ENCODE measurements at places on chromosomes 12 and 14.
A peak's percentile ranks its signal among the peaks of the same experiment; 100 is the strongest.

DNA sequence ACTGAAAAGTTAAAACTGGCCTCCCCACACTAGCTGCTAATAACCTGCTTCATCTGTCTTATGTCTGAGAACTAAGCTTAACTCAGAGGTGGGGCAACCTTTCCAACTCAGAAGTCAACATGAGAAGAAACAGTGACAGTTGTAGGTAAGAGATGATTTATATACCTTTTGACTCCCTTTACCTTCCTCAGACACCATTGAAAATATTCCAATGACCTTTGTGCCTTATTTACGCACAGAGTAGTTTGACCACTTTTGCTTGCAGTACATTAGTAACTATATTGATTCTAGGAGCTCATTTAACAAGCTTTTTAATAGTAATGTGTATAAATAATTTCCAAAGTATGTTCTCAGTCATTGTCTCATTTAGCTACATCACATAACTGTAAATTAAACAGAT lies 77.6 kb downstream of the ALX1 start:
- peak; percentile 74 for DNase-seq

DNA sequence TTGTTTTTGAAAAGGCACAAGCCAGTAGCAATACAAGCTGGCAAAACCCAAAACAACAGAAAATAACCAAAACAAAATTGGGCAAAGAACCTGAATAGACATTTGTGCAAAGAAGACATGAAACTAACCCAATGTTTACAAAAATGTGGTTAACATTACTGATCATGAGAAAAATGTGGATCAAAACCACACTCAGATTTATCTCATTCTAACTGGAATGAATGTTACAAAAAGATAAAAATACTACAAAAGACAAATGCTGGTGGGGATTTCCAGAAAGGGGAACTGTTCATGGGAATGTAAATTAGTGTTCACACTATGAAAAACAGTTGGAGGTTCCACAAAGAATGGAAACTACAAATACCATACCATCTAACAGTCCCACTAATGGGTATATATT lies 26.6 kb downstream of the ASCL4 start:
- DNase-seq, result no peak

- no peak for DNase-seq
Measured at GRCh38 chr14:32497248-32497647, 168.2 kb downstream of the AKAP6 start.

DNA sequence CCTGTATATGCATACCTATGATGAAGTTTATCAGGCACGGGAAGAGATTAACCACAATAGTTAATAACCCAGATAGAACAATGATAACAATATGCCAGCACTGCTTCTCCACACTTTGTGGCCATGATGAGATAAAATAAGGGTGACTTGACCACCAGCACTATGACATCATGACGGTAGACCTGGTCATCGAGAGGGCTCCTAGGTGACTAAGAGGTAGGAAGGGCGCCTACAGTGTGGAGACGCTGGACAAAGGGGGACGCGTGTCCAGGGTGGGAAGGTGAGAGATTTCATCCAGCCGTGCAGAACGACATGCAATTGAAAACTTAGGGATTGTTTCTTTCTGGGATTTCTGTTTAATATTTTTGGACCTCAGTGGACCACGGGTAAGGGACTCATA lies 221.8 kb upstream of the RTL1 start:
- no peak for DNase-seq

DNA sequence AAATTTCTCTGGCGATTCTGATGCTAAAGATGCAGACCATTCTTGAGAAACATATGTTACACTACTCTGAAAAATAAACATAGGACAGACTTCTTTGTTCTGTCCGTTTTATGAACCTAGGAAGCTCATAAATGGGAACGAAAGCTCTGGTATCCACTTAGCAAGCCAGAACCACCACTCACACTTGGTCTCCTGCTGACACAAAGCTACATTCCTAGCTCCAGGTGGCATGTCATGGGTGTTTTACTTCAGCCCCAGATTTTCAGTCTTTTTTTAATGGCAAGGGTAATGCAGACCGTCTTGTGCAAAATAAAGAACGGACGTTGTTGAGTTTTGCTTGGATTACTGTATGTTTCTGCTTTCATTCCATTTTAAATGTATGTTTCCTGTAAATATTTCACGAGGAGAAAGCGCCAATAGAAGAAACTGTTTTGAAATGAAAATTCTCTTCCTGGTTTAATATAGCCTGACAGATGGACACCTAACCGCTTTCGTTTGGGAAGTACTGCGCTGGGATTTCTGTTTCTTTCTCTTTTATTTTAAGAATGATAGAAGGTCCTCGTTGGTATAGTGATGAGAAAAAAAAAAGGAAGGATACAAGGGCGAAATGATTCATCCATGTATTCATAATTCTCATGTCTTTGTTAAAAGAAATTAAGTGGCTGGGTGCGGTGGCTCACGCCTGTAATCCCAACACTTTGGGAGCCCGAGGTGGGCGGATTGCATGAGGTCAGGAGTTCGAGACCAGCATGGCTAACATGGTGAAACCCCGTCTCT lies 871 bp upstream of the COQ5 start:
- peak; percentile 59 for DNase-seq

DNA sequence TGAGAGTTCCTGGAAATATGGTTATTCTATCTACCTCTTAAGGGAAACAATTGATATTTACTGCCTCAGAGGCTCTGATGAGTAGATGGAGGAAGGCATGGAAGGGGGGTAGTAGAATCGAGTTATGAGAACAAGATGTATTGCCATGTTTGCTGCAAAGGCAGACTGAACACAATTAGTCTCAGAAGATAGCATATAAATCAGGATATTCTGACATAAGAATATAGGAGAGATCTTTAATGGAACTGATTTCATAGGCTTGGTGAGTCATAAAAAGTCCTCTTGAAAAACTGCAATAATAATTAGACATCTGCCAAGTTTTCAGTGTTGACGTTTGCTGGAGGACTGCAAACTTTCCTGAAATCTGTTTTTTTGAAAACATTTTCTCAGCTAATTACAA lies 636.1 kb downstream of the TMTC2 start:
- no peak for DNase-seq

DNA sequence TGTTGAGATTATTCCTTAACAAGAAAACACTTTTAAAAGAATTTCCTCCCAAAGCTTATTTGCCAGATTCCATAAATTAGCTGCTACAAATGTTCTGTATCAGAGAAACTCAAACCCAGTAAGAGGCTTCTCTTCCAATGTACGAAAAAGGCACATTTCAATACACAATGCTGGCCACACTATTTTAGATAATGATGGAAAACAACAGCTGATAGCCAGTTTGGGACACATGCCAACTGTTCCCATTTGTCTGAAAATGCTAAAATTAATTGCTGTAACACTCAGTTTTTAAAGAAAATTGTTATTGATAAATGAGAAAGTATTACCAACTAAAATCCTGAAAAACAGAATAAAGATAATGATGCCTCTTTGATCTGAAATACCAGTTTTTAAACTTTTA lies 4.4 kb downstream of the CFL2 start:
- DNase-seq, result no peak

DNA sequence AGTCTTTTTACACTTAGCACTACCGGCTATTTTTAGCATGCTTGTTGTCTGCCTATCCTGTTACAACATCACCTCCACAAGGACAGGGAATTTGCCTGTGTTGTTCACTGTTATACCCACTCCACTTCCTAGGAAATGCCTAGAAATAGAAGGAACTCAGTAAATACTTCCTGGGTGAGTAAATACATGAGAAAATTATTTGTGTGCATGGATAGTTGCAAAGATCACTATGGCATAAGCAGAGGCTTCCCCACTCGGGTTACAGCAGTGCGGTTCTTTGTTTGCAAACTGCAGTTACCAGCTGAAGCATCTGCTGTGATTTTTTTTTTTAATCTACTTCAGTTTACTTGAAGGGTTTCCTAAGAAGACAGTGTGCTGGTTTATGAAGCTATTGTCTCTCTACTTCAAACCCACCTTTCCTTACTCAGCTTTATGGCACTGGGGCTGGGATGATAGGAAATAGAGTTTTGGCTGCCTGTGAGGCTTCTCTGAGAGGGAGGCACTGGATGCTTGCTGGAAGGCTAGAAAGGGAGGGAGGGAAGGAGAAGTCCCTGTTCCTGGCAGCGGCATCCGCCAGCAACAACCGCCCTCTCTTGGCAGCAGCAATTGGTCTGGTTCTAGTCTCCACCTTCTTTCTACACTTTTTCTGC lies 29.0 kb downstream of the PDE6H start:
- no peak for DNase-seq

- DNase-seq, result no peak
Measured at GRCh38 chr12:108394196-108394595, 55.1 kb upstream of the CMKLR1 start.

- DNase-seq, result no peak
Measured at GRCh38 chr12:15717940-15718567, 71.1 kb downstream of the EPS8 start.

- no peak for DNase-seq
Measured at GRCh38 chr12:118238888-118239287, 103.0 kb downstream of the PEBP1 start.

GRCh38 chr12:130965214-130965613 lies 11.5 kb downstream of the ADGRD1 start:
- DNase-seq, result no peak

DNA sequence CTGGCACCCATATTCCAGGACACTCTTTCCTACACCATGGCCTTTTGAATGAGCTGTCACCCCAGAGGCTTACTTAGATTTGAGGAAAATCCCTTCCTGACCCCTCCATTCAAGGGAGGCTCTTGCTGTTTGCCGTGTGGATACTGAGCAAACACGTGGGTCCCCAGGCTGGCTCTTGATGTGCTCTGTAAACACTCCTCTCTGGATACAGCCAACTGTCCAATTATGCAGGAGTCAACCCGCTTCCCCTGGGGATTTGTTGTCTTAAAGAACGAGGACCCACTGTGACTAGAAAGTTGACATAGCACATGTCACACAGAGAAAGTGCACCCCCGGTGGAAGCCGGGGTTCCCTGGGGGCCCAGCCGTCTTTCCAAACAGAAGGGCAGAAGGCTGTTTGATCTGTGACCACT lies 75.8 kb upstream of the CEP83 start:
- no peak for DNase-seq

DNA sequence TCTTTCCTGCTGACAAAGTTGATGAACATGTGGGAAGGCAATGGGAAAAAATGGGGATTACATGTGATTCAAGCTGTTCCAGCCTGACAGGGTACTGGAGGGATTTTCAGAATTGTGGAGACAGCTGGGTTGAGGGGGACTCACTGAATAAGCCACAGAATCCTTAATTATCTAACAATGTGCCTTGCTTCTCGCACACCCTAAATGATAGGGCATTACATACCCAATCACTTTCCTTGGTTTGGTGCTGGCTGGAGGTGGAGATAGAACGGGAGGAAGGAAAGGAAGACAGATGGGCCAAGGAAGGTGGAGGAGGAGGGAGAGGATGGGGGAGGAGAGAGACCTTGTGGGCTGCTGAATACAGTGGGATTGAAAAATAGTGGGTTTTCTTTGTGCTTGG lies 20.7 kb downstream of the PELI2 start:
- no peak for DNase-seq
